ENCODE measurements at places on chromosomes 11 and 22.
A peak's percentile ranks its signal among the peaks of the same experiment; 100 is the strongest.

- no peak for DNase-seq
Observed at GRCh38 chr11:45684440-45684839, 19.0 kb upstream of the CHST1 start.

DNA sequence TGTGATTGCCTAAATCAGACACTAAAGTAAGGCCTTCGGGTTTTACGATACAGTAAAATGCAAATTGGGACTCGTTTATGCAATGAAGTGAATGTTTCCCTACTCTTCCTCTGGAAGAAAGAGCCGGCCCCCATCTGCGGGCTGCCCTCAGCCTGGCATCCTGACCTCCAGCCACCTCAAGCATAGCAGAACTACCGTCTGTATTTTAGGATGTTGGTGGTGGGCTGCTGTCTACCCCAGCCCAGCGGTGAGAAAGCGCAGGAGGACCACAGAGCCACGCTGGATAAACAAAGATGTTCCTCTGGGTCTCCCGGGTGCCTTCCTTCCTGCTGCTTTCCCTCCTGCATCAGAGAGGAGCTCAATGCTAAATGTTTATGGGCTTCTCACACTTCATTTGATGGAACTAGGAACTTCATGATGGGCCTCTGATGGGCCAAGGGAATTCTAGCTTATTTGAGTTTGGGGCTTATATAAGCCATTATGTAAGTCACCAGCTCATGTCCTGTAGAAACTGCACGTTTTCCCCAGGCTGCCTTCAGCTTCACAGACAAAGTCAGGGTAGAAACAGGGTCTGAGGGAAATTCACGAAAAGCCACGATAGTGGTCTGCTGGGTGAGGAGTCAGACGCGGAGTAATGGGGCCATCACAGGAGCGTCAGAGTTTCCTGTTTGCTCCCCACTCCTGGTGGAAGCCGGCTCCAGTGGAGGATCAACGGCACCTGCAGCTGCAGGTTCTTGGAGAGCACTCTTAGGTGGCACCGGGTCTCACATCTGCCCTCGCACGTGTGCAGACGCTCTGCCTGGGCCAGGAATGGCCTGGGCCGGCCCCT, 287.4 kb downstream of the BRD1 start:
- no peak for DNase-seq

DNA sequence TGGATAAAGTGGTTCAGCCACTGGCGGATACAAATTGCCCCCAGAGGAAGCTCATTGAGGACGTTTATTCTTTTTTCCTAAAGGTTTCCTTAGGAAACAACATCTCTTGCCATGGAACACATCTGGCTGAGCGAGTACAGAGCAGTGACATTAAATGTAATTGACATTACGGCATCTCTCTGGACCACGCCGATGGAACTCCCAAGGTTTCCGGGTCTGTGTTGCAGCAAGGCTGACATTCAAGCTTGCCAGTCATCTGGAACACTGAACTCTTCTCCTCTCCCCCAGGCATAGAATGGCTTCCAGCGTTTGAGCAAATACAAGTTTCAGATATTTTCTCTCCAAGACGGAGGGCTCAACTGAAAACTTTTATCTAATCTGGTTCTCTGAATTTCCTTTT, 42.1 kb downstream of the CLMP start:
- DNase-seq = no peak

DNA sequence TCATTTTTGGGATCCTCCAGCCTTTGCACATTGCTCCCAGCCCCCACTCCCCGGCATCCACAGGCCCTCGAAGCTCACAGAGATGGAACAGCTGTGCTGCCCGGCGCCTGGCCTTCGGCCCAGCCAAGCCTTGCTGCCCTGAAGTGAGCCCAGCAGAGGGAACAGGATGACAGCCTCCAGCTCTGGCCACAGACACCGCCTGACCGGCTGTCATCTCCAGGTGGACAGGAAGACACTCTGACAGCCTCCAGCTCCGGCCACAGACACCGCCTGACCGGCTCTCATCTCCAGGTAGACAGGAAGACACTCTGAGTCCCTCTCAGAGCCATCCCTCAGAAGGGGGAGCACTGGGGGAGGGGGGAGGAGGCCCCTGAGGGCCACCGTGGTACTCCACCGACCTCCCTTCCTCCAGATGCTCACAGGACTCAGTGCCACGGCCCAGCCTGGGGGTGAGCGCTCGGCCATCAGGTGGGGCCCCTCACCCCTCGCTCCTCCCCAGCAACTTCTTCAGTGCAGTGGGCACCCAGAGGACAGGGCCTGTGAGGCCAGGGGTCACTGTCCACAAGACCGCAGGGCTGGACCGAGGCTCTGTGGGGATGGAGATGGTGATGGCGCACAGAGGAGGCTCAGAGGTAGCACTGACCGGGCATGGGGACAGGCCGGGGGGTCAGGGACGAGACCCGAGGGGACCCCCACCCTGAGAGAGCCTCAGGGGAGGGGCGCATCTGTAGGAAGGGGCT, 58.6 kb downstream of the BRD1 start:
- no peak for DNase-seq

DNA sequence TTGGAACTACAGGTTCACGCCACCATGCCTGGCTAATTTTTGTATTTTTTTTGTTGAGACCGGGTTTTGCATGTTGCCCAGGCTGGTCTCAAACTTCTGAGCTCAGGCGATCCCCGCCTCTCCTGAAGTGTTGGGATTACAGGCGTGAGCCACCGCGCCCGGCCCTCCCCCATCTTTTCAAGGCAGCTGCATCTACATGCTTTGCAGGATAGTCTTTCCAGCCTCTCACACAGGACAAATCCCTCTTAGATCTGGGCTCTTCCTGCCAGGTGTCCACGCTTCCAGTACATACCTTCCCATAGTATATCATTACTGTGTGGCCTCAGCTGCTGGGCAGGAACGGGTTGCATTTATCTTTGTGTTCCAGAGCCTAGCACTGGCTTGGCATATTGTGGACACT, 49.7 kb downstream of the C11orf96 start:
- DNase-seq = no peak

DNA sequence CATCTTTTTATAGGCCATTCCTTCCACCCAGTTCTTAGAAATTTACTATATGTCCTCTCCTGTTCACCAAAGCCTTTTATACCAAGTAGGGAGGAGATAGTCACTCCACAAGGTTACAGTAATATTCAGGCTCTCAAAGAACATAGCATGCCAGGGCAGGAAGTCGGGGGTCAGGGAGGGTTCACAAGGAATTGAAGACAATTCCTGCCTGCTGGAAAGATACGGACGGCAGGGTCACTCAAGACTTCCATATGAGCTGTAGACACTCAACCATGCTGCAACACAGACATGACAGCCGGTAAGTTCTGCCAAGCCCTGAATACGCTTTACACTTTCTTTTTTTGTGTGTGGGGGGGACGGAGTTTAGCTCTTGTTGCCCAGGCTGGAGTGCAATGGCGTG, 700 bp downstream of the C22orf31 start:
- DNase-seq = no peak

DNA sequence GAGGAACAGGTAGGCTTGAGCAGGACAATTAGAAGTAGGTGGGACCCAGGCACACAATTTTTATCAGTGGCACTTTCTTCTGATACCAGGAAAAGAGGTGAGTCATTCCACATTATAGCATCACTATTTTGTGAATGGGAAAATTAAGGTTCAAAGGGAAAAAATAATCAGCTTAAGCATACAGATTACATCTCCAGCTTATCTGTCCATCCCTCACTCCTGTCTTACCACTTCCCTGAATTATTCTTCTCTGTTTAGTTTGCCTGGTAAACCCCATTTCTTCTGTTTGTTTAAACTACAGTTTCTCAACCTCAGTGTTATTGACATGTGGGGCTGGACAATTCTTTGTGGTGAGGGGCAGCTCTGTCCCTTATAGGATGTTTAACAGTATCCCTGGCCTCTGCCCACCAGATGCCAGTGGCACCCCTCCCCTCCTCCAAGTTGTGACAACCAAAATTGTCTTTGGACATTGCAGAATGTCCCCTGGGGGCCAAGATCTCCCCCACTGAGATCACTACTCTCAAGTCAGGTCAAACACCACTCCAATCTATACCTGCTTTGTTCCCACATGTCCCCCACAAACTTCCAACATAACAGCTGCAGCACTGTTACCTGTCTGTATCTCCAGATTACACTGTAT, 8.5 kb upstream of the XBP1 start:
- no peak for DNase-seq

DNA sequence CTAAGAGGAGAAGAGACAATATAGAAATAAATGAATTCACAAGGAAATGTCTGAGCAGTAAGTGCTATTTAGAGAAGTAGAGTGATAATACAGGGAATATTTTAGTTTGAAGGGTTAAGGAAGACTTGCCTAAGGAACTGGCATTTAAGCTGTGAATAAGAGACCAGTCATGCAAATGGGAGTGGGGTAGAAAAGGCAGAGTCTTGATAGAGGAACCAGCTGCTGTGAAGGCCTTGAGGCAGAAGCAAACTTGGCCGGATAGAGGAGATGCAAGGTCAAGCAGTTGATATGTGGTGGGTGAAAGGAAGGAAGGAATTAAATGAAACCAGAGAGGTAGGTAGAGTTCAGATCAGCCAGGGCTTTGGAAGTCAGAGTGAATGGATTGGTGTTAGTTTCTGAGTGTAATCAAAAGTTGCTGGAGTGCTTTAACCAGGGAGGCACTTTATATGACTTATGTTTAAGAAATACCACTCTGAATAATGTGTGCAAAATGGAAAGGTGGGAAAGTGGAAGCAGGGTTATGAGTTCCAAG, 198.4 kb upstream of the SESN3 start:
- DNase-seq = no peak

GRCh38 chr11:13663631-13664071, 4.8 kb upstream of the FAR1 start:
- no peak for DNase-seq

DNA sequence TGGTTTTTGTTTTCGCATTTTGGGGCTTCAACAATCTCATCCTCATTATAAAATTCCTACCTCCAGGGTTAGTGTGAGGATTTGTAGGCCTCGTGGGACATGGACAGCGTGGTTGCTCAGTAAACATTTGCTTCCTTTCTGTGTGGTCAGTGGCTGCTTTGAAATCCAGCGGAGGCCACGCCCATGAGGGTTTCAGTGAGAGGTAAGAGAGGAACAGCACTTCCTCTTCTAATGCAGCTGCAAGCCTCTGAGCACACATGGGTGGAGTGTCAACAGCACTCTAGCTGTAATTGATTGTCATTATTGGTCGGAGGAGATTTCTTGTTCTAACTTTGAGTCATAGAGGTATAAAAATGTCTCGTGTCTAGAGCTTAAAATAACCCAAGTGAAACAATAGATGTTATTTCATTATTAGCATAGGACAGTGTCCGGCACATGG, 6.0 kb upstream of the ARHGAP42 start:
- DNase-seq = peak; percentile 46

- no peak for DNase-seq
Observed at GRCh38 chr22:35403356-35403755, 3.4 kb downstream of the MCM5 start.

GRCh38 chr22:27761665-27762064, 39.9 kb downstream of the MN1 start:
- DNase-seq = no peak

DNA sequence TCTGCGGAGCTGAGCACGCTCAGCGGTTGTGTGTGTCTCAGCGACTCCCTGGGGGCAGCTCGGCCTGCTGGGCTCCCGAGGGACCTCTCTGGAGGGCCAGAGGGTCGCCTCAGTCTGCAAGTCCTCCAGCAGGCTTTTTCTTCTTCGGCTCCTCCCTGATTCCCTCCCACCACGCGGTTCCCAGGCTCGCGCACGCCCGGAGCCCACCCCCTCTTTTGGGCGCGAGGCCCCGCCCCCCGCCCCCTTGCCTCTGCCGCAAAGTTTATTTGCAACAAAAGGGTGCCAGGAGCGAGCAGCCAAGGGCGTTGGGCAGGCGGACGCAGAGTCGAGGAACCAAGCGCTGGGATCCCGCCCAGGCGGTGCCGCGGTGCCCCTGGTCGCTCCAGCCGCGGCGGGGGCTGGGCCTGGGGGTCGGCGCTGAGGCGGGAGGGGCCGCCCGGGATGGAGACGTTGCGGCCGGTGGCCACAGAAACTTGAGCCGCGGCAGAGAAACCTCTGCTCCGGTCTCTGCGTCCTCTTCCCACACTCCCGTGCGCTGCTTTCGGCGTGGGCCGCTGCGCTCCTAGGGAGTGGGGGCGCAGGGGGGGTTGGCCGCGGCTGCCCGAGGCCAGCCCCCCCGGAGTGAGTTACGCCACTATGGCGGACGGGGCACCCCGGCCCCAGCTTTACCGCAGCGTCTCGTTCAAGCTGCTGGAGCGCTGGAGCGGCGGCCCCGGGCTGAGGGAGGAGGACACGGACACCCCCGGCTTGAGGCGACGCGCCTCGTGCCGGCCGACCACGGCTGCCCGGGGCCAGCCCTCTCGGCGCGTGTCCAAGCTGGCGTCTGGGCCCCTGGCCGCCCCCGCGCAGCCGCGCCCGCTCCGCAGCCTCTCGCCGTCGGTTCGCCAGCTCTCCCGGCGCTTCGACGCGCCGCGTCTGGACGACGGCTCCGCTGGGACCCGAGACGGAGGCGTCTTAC, at the start of gene ARHGEF17:
Gene ARHGEF17 (plus strand): TSS at position 274 of the 958 bp plus-strand sequence. CDS start 363 bp downstream, at position 637.
- peak; percentile 58 for DNase-seq

Data from HuH-7.5 (cell line).